ENCODE measurements at places on chromosomes 5 and 9.

DNA sequence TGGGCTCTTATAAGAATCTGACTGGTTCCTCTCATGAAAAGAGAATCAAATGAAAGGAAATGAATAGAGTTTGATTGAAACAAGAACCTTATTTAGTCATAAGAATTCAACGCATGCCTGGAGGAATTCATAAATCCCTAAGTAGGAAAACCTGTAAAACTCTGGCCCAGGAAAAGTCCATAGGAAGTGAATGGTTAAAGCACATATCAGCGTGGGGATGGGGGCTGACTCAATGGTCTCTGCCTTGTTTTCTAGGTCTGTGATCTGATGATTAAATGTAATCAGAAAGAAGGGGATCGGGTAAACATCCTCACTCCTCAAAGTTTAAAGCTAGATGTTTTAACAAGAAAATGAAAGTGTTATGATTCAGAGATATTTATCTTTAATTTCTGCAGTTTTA lies 759.4 kb upstream of the C9orf72 start:
- no peaks in the 10 kb centered on the region for H3K27me3 ChIP-seq
- H3K27ac ChIP-seq: no peak overlapping the region
- no peak overlapping the region for H3K4me3 ChIP-seq
- H3K36me3 ChIP-seq: no peaks in the 10 kb centered on the region
- no peak for DNase-seq

GRCh38 chr5:138471052-138471361 lies 5.7 kb downstream of the EGR1 start:
- no peak overlapping the region for H3K4me3 ChIP-seq
- no peaks in the 10 kb centered on the region for H3K27me3 ChIP-seq
- no peaks in the 10 kb centered on the region for H3K36me3 ChIP-seq
- no peak overlapping the region for H3K27ac ChIP-seq
- H3K4me1 ChIP-seq: peaks cover 12% of the 10 kb centered on the region

- no peaks in the 10 kb centered on the region for H3K4me1 ChIP-seq
- no peaks in the 10 kb centered on the region for H3K27me3 ChIP-seq
- no peak overlapping the region for H3K4me3 ChIP-seq
- DNase-seq: no peak
- H3K36me3 ChIP-seq: no peaks in the 10 kb centered on the region
Measured at GRCh38 chr9:134643222-134643671, 1.6 kb downstream of the COL5A1 start.

DNA sequence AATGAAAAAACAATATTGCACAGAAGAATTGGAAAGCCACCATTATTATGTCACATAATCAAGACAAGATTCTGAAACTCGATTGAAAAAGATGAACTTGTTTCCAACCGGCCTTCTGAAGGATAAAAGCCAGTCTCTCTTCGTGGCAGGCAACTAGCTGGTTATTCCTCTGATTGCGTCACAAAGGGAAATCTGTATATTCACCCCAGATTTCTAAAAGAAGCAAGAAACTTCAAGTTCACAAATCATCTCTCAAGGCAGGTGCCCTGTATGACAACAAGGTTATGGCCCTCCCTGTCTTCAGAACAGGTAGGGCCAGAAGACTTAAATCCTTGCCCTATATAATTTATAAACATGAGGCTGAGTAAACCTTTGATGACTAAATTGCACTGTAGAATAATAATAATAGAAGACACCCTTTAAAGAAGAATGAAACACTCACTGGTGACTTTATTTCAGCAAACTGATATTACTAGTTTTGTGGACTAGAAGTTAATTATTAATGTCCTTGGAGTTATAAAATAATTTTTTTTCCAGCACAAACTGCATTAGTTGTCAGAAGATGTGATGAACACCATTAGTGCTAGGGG lies 2.9 kb upstream of the KLF4 start:
- H3K4me3 ChIP-seq: no peak overlapping the region
- no peaks in the 10 kb centered on the region for H3K36me3 ChIP-seq

DNA sequence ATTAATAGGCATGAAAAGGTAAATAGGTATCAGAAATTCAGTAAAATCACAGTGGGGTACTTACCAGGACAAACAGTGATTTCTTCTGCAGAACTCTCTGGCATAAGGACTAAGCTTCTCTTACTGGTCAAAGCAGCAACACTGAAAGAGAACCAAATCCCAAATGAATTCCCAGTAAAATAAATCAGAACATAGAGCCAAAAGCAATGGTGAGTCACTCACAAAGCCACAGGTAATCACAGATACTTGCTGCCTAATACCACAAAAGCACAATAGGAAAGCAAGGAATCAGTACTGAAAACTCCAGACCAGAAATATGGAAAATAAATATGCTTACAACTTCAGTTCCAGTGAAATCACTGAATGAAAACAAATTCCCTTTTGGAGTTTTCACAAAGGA lies 50.7 kb downstream of the UIMC1 start:
- no peaks in the 10 kb centered on the region for H3K27me3 ChIP-seq
- H3K4me1 ChIP-seq: no peaks in the 10 kb centered on the region
- no peaks in the 10 kb centered on the region for H3K36me3 ChIP-seq
- no peak for DNase-seq
- H3K27ac ChIP-seq: no peak overlapping the region

- H3K4me1 ChIP-seq: no peaks in the 10 kb centered on the region
- no peaks in the 10 kb centered on the region for H3K36me3 ChIP-seq
- H3K27ac ChIP-seq: no peak overlapping the region
- no peak for DNase-seq
Measured at GRCh38 chr5:135450952-135451351, 1.2 kb downstream of the TIFAB start.

DNA sequence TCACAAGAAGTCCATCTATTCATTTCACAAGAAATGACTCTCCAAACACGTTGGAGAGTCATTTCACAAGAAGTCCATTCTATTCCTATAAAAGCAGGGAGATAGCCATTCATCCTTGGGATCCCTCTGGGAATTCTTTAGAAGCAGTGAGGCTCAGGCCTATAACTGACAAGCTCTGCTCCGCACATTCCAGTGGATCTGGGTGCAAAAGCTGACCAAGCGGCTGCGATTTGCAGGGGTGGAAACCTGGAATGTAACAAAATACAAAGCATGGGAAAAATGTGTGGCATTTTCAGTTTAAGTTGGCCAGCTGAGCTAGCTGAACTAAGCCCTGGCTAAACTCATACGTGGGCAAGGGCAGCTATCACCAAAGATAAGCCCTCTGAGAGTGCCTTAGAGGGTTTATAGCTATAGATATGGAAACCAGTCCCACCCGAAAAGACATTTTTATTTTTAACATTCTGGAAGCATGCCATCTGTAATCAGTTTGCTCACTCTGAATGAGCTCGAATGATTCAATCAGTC lies 8.7 kb downstream of the TAS2R1 start:
- DNase-seq: no peak
- no peak overlapping the region for H3K4me3 ChIP-seq
- H3K36me3 ChIP-seq: no peaks in the 10 kb centered on the region
- no peak overlapping the region for H3K27ac ChIP-seq
- no peaks in the 10 kb centered on the region for H3K27me3 ChIP-seq

- H3K4me1 ChIP-seq: no peaks in the 10 kb centered on the region
- H3K36me3 ChIP-seq: no peaks in the 10 kb centered on the region
- DNase-seq: no peak
Measured at GRCh38 chr5:51276250-51276649, 107.0 kb upstream of the ISL1 start.

- no peak for DNase-seq
- H3K4me1 ChIP-seq: peaks cover 28% of the 10 kb centered on the region
- peak overlapping the region; percentile 98 for H3K27ac ChIP-seq
- H3K4me3 ChIP-seq: no peak overlapping the region
Measured at GRCh38 chr9:104993291-104993963, 65.5 kb upstream of the ABCA1 start.

DNA sequence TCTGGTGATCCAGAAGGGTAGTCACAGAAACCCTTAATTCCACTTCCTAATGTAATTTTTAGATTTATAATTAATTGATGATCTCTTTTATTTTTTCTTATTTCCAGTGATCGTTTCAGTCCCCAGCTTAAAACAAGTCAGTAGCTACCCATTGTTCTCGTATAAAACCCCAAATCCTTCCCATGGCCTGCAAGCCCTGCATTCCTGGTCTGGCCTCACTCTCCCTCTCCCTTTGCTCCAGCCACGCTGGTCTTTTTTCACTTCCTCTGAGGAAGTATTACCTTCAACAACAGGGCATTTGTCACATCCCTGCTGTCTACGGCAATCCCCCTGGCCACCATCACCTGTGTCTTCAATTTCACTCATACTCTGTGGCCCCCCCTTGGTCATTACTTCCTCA lies 44.8 kb downstream of the ACOT12 start:
- H3K4me1 ChIP-seq: no peaks in the 10 kb centered on the region
- DNase-seq: no peak
- H3K27ac ChIP-seq: no peak overlapping the region
- no peak overlapping the region for H3K4me3 ChIP-seq
- H3K36me3 ChIP-seq: no peaks in the 10 kb centered on the region

DNA sequence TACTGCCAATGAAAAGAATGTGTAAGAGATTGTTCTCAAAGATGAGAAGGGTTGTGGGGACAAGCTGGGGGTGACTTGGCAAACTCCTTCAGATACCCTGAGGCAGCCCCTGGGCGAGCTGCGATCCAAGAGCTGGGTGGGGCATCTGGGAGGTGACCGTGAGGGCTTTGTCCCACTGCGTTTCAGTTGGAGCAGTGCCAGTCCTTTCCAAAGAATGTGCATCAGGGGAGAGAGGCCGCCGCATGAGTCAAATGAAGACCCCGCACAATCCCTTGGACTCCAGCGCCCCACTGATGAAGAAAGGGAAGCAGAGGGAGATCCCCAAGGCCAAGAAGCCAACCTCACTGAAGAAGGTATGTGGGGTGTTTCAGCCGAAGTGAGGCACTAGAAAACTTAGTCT lies 28.4 kb downstream of the SECISBP2 start:
- DNase-seq: no peak
- H3K36me3 ChIP-seq: peaks cover 69% of the 10 kb centered on the region
- H3K27ac ChIP-seq: no peak overlapping the region
- no peaks in the 10 kb centered on the region for H3K4me1 ChIP-seq
- no peak overlapping the region for H3K4me3 ChIP-seq

DNA sequence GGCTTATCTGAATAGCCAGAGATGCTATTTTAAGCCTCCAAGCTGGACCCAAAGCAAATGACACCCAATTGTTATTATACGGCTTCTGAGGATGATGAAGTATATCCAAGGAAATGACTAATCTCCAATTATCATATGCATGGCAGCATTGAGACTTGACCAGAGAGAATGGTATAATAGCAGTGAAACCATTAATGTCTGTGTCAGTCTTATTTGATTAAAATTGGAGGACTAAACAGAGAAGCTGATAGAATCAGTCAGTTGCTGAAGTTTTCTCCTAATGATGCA lies 200.5 kb downstream of the EFNA5 start:
- no peaks in the 10 kb centered on the region for H3K36me3 ChIP-seq
- H3K4me3 ChIP-seq: no peak overlapping the region
- H3K27ac ChIP-seq: no peak overlapping the region

- no peaks in the 10 kb centered on the region for H3K36me3 ChIP-seq
- no peak for DNase-seq
- H3K27me3 ChIP-seq: no peaks in the 10 kb centered on the region
- H3K4me3 ChIP-seq: no peak overlapping the region
- no peak overlapping the region for H3K27ac ChIP-seq
Measured at GRCh38 chr9:80871596-80871995, 817.8 kb downstream of the TLE1 start.

DNA sequence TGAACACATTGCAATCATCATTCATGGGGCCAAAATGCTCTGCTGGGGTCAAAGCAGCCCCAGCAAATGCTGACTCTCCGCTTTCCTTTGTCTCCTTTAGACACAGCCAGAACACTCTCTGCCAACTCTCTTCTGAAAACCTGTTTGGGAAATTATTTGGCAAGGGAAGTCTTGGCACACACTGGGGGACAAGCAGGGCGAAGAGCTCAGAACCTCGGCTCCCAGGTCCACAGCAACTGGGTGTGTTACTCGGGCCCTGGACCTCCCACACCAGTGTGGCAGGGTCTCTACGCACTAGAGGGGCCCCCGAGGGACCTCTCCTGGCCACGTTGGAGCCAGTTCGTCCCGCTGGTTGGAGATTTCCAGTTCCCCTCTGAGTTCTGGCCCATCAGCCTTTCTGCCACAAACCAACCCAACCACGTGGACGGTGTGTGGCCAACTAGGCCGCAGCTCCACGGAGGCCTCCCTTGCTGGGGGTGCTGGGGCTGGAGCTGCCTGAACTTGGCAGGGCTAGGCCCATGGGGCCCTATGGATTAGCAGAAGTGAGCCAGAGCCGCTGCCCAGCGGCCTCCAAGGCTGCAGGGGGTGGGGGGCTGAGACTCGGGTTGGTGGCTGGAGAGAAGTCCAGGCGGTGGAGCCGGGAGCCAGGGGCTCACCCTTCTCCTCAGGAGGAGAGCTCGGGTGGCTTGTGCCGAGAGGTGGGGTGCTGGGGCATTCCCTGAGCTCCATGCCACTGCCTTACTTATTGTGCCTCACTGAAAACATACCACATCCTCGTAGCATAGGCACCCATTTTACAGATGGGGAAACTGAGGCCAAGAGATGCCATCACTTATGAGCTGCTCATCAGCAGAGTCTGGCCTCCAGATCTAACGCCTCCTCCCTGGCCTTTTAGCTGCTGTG lies 46.8 kb upstream of the RNU6ATAC start:
- no peaks in the 10 kb centered on the region for H3K36me3 ChIP-seq
- no peaks in the 10 kb centered on the region for H3K27me3 ChIP-seq
- H3K27ac ChIP-seq: peak overlapping the region; percentile 48
- DNase-seq: no peak

DNA sequence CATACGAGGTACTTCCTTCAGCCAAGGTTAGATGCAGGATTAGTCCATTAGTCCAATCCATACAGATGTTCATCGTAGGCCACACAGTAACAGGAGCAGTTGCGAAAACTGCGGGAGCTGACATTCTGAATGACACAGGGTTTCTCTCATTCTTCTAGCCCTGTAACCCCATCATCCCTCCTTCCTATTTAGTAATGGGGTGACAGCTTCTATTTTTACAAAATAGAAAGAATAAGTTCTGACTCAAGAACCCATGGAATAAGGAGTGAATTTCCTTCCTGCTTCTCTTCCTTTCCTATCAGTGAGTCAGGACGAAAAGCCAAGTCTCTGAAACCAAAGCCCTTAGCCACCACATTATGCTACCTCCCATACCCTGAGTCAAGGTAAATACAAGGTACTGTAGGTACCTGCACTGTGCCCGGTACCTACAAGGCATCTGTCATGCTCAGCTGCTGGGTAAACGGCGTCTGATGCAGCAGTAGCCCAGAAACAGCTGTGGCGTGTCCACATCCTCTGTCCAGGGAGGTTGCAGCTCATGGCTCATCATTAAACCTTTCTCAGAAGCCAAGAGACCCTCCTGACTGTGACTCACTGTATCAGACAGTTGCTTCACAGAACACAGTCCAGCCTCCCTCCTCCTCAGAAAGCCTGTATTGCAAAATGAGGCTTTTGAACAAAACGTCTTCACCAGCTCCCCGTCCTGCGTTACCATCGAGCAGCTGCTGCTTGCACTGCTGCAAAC lies 84.2 kb downstream of the ESM1 start:
- no peaks in the 10 kb centered on the region for H3K36me3 ChIP-seq
- no peaks in the 10 kb centered on the region for H3K4me1 ChIP-seq
- no peak for DNase-seq
- H3K27ac ChIP-seq: no peak overlapping the region
- no peak overlapping the region for H3K4me3 ChIP-seq

GRCh38 chr5:91499943-91500531 lies 116.9 kb upstream of the ARRDC3 start:
- H3K27ac ChIP-seq: no peak overlapping the region
- no peaks in the 10 kb centered on the region for H3K4me1 ChIP-seq
- no peak for DNase-seq
- no peaks in the 10 kb centered on the region for H3K27me3 ChIP-seq

GRCh38 chr9:118330191-118330986 lies 626.2 kb downstream of the TLR4 start:
- H3K27ac ChIP-seq: no peak overlapping the region
- H3K36me3 ChIP-seq: no peaks in the 10 kb centered on the region
- H3K4me1 ChIP-seq: no peaks in the 10 kb centered on the region
- no peaks in the 10 kb centered on the region for H3K27me3 ChIP-seq

Measured in pancreas (tissue), 10 donors.